ENCODE measurements at places on chromosomes 5 and 9.

- no peak for DNase-seq
Measured at GRCh38 chr5:77443670-77444069, 48.4 kb downstream of the WDR41 start.

- DNase-seq = no peak
Measured at GRCh38 chr9:136018257-136019031, 57.3 kb upstream of the UBAC1 start.

- DNase-seq = no peak
Measured at GRCh38 chr5:122151640-122152039, 22.3 kb downstream of the ZNF474 start.

GRCh38 chr9:17669206-17669605 lies 90.3 kb downstream of the SH3GL2 start:
- no peak for DNase-seq

DNA sequence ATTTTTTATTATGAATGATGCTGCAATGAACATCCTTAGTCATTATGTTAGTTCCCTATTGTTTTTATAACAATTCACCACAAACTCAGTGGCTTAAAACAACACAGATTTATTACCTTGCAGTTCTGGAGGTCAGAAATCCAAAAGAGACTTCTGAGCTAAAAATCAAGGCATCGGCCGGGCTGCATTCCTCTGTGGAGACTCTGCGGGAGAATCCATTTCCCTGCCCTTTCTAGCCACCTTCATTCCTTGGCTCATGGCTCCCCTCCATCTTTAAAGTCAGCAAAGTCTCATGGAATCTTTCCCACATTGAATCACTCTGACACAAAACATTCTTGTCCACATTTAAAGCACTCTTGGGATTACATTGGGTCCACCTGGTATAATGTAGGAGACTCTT lies 38.6 kb downstream of the SNX18 start:
- DNase-seq = no peak

DNA sequence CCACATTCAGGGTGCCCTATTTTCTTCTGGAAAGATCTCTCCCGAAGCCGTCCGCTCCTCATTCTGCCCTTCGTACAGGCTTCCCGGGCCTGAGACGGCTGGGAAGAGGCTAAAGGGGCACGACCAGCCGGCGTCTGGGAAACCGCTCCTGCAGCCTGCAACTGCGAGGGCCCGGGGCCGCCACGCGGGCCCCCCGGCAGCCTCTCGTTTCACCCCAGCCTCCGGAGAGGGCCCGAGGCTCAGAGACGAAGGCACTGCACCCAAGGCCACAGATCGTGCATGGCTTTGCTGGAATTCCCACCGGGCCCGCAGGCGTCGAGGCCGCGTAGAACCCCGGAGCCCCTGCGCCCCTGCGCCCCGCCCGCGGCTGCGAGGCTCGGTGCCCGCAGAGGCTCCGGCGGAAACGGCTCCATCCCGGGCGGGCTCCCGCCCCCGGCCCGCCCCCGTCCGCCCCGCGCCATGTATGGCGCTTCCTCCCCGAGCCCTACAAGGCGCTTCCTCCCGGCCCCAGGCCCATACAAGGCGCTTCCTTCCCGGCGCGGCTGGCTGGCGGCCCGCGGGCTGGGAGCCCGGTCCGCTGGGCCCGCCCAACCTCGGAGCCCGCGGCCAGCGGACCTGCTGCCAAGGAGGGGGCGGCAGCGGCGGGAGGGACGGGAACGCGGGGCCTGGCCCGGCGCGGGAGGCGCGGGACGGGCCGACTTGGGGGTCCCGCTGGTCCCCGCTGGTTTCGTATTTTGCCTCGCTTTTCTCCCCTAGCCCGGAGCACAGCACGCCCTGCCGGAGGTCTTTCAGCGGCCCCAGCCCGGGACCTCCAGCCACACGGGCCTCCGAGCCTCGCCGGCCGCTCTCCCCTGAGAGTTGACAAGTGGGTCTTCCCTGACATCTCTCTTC lies 26.6 kb downstream of the EGR1 start:
- no peak for DNase-seq

DNA sequence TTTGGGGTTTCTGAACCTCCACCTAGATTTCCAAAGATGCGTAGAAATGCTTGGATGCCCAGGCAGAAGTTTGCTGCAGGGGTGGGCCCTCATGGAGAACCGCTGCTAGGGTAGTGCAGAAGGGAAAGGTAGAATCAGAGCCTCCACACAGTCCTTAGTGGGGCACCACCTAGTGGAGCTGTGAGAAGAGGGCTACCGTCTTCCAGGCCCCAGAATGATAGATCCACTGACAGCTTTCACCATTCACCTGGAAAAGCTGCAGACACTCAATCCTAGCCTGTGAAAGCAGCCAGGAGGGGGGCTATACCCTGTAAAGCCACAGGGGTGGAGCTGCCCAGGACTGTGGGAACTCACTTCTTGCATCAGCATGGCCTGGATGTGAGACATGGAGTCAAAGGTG lies 13.3 kb upstream of the HSDL2 start:
- no peak for DNase-seq

DNA sequence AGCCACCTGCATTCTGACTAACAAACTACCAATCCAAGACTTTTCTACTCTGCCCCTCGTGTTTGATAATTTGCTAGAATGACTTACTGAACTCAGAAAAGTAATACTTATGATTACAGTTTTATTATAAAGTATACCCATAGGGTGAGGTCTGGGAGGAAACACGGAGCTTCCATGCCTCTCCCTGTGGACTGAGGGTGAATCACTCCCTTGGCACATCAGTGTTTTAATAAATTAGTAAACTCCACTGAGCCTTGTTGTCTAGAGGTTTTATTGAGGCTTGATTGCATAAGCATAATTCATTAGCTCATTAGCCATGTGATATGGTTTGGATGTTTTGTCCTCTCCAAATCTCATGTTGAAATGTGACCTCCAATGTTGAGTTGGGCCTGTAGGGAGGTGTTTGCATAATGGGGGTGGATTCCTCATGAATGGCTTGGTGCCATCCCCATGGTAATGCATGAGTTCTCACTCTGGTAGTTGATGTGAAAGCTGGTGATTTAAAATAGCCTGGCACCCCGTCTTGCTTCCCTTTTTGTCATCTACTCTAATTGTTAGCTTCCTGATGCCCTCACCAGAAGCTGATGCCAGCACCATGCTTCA lies 233.6 kb upstream of the TRPC7 start:
- DNase-seq = no peak

DNA sequence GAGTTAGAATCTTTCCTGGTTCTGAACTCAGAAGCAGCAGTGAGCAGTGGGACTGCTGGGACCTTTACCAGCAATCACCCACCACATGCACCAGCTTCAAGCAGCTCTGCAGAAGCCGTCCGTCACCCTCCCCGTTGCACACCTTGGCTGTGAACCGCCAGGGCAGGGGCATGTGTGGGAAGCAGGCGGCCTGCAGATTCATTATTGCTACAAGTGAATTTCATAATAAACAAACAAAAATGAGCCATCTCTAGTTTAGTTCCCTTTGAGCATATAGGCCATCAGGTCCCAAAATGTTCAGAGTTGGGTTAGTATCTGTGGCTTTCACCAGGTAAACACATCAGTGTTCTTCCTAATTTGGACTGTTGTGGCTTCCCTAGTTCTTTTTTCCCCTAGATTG lies 17.5 kb downstream of the PALM2AKAP2 start:
- DNase-seq = no peak

GRCh38 chr9:137502008-137502911 lies 43.1 kb upstream of the NSMF start:
- DNase-seq = no peak

DNA sequence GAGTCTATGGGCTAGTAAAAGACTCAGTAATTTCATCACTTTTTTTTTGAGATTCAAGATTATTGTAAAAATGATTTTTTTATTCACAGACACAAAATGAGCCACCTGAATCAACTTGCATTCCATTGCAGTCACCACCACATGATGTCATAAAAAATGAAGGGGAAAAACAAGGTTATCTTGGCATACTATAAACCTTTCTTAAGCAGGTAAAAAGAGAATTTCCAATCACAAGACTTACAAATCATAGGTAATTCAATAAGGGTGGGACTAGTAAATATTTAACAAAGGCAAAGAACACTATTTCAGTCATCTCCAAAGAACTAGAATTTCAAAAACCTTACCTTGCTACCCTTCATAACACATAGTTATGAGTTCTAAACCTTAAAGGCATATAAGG lies 30.7 kb downstream of the TRPM6 start:
- DNase-seq = no peak

DNA sequence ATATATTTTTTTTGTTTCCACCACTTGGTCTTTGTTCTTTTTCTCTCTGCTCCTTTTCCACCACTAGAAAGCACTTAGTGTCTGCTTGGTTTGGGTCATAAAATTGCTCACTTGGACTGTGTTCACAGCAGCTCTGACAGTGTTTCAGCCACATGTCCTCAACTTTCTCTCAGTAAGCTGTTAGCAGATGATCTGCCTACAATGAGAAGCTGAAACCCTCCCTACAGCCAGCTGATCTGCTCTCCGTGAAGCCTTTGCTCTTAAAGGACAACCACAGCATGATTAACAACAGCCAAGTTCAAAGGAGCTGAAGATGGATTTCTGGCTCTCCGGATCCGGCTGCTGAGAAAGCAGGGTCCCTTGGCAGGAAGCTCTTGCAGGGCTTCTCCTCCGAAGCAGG lies 31.6 kb downstream of the PRLR start:
- no peak for DNase-seq

- DNase-seq = no peak
Measured at GRCh38 chr5:148457183-148457620, 73.4 kb downstream of the FBXO38 start.

GRCh38 chr5:69492923-69493395 lies 369 bp downstream of the OCLN start:
- no peak for DNase-seq

DNA sequence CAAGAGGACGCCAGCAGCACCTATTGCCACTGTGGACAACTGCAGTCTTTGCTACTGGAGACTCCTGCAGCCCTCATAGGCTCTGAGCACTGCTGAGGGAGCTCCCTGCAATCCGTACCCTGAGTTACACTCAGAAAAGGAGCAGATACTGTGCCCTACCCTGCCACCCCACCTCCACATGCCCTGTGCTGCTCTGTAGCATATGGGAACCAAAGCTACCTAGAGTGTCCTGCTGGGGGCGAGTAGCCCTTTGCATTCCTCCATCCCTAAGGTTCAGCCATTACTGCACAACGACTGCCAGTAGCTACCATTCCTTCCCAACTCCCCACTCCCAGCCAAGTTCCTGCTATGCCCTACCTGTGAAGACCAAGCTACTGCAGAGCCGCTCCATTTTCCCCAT lies 90.2 kb upstream of the SNCAIP start:
- DNase-seq = no peak

DNA sequence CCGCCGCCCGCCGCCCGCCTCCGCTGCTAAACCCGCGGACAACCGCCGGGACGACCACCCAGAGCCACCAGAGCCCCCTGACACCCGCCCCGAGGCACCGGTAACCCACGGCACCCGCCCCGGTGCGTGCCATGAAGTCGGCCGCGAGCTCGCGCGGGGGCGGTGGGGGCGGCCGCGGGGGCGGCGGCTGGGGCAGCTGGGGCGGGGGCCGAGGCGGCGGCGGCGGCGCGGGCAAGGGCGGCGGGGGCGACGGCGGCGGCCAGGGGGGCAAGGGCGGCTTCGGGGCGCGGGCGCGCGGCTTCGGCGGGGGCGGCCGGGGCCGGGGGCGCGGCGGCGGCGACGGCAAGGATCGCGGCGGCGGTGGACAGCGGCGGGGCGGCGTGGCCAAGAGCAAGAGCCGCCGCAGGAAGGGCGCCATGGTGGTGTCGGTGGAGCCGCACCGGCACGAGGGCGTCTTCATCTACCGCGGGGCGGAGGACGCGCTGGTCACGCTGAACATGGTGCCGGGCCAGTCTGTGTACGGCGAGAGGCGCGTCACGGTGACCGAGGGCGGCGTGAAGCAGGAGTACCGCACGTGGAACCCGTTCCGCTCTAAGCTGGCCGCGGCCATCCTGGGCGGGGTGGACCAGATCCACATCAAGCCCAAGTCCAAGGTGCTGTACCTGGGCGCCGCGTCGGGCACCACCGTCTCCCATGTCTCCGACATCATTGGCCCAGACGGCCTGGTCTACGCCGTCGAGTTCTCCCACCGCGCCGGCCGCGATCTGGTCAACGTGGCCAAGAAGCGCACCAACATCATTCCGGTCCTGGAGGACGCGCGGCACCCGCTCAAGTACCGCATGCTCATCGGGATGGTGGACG lies 499 bp downstream of the FBLL1 start:
- DNase-seq = no peak

DNA sequence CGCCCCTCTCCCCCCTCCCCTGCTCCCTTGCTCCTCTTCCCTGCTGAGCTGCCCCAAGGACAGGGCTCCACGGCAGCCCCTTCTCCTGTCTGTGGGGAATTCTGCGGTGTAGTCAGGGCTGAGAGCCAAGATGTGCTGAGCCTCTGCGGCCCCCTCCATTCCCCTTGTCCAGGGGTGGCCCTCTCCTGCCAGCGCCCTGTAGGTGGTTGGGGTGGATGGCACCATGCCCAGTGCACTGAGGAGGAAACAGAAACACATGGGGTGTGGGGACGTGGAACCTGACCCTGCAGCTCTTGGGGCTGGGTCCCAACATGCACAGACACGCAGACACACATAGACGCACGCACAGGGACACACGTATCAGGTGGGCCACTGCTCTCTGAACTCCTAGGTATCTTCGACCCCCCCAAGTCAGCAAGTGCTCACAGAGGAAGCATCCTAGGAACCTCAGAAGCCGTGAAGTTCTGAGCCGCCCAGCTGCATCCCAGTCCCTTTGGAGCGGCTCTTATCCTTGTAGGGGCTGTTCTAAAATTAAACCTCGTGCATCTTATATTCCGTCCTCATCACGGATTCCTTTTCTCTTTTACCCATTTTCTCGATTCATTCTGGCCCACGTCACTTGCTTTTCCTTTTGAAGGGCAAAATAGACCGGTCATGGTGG lies 64.8 kb downstream of the HMCN2 start:
- DNase-seq = peak; percentile 5

DNA sequence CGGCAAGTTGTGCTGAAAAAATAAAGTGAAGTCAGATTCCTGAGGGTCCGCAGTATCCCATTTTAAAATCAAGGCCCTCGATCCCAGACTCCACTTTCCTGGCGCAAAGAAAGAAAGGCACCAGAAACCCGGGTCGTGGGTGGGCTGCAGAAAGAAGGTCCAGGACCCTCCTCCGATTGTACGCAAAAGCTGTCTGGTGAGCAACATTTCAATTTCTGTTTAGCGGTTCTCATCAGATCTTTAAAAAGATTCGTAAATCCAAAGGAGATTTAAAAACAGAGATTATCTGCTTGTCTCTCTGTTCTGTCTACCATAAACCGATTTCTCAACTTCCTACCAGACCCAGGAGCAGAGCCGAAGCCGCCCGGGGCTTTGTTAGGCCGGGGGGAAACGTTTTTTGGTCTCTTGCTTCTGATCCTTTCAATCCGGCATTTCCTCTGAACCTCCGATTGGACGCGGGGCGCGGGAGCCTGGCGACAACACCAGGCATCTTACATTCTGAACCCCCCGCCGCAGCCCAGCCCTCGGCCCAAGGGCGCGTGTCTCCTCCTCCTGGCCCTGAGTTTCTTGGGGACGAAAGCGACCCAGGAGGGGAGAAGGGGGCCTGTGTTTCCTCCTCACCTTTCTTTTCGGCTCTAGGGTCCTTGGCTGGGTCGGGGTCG lies 746 bp downstream of the NKX2-5 start:
- DNase-seq = no peak

GRCh38 chr9:121930956-121931355 lies 162.2 kb downstream of the TTLL11 start:
- DNase-seq = no peak
